ENCODE measurements at places on chromosomes 4 and X. TPM values are rescaled to one million over a fixed set of nuclear protein-coding genes. Genes with fewer than 3 reads are reported as not detected.

The HEPH gene
- 68.9 TPM for total RNA-seq

The ALB gene
- not detected for total RNA-seq

The PCDH11X gene
- 0.33 TPM for total RNA-seq

The TMSB15C gene
- total RNA-seq: 0.99 TPM

The NUP62CL gene
- total RNA-seq: not detected
